ENCODE measurements at places on chromosomes 4 and X.

DNA sequence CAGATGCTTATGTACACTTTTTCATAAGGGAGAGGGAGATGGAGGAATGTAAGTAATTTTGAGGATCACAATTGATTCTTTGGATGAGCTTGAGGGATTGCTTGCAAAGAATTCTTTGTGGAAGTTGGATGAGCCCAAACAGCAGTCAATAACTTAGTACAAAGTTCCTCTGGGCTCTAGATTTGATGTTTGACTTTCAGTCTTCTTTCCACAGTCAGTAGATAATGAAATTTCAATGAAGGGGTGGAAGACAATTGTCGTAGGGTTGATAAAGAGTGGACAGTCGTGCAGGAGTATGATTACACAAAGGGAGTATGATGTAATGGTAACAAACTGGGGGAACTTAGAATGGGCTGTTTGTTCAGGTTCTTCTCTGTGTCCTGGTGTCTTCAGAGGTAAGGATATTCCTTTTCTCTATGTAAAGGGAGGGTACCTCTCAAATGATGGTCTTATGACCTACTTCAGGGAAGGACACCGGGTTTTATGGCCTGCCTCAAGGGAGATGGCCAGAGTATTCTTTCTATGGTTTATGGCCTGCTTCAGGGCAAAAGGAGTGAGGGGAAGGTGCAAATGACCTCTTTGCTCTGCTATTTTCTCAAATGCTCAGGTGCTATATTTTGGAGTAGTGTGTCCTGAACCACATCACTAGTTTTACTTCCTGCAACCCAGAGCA is 1.7 kb upstream of the ABRAXAS1 start:
- DNase-seq: no peak

- DNase-seq: no peak
Observed at GRCh38 chr4:84574069-84574720, 8.7 kb upstream of the CDS1 start.

- DNase-seq: no peak
Observed at GRCh38 chr4:107319386-107319785, 283.3 kb upstream of the DKK2 start.

GRCh38 chr4:38310446-38311043 is 350.3 kb downstream of the PTTG2 start:
- DNase-seq: no peak

DNA sequence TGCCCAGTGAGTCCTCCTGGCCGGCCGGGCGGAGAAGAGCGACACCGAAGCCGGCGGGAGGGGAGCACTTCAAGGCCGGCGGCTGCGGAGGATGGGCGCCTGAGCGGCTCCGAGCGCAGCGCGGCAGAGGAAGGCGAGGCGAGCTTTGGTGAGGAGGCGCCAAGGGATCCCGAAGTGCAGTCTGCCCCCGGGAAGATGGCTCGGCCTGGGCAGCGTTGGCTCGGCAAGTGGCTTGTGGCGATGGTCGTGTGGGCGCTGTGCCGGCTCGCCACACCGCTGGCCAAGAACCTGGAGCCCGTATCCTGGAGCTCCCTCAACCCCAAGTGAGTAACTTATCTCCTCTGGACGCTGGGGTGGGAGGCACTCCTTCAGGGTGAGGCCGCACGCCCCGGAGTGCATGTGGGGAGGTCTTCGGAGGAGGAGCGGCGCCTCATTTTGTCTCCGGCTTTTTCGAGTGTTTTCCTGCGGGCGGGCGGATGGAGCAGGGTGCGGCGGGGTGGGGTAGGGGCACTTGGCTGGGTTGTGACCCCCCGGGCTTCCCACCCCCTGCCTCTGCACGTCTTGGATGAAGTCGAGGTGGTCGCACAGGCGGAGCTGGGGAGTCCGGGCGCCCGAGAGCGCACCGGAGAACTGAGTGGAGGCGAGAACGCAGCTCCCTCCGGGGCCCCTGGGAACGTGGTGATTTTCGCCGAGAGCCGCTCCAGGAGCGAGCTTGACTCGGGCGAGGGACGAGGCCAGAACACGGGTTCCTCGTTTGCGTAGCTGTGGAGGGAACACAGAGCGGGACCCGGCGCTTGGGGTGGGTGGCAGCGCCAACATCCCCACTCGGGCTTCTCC is 979 bp downstream of the EFNB1 start:
- no peak for DNase-seq

GRCh38 chr4:108799306-108799705 is 36.5 kb upstream of the ETNPPL start:
- no peak for DNase-seq
